Cardiac septum (tissue), 1 donor: ENCODE measurements at places on chromosomes 3 and 15. TPM values are rescaled to one million over a fixed set of nuclear protein-coding genes. Genes with fewer than 3 reads are reported as not detected.
A peak's percentile ranks its signal among the peaks of the same experiment; 100 is the strongest.

GRCh38 chr3:171620825-171621434 is 160.7 kb upstream of the TNIK start:
- DNase-seq: no peak

- peak; percentile 86 for DNase-seq
Measured at GRCh38 chr15:31326875-31327668, 437 bp downstream of the KLF13 start.

- peak; percentile 36 for DNase-seq
Measured at GRCh38 chr15:73959012-73959581, 32.8 kb downstream of the LOXL1 start.

- no peak for DNase-seq
Measured at GRCh38 chr3:52866427-52866826, 30.9 kb downstream of the STIMATE start.

DNA sequence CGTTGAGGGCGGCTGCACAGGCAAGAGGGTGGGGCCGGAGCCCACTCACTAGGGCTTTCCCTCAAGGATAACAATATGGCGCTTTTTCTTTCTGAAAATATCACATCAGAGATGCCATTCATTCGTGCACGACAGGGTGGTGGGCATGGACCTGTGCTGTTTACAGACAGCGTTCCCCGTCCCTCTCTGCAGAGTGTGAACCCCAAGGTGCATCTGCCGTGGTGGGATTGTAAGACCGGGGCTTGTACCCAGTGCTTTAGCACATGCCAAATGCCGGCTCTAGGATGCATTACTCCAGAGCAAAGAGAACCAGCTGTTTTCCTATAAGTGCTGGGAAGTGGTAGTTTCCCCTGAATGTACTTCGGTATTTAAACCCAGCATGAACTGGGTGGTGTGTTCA is 37.0 kb downstream of the CHDH start:
- peak; percentile 44 for DNase-seq

DNA sequence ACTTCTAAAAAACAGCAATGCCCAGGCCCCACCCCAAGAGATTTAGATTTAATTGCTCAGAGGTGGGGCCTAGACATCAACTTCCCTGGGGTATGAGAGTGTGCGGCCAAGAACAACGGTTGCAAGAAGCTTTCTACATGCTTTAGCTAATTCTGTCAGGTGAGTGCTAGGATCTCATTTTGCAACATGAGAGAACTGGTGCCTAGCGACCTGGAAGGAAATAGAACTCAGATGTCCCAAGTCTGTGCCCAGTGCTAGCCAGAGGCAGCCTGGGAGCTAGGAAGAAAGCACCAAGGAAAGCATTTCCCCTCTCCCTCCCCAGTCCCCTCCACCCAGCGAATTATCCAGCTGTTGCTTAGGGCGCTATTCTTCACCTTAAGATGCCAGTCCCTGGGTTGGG is 22.9 kb upstream of the HRH1 start:
- DNase-seq: no peak

- DNase-seq: no peak
Measured at GRCh38 chr3:113276751-113277080, 65.4 kb downstream of the BOC start.

DNA sequence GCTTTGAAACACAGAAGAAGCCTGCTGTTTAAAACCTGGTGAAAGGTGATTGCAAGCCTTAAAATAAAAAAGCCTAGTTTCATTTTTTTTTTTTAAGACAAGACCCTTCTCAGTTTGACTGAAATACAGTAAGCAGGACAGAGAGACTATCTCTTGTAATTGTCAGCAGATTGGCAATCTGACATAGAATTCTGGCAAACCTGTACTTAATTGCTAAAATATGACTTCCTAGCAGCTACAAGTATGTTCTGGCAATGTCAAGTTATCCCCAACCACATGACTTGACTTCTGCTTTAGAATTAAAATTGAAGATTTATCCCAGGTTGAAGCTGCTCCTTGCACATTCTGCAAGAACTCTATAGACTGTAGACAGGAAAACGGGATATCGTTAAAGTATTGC is 232.8 kb upstream of the NR2F2 start:
- DNase-seq: no peak

DNA sequence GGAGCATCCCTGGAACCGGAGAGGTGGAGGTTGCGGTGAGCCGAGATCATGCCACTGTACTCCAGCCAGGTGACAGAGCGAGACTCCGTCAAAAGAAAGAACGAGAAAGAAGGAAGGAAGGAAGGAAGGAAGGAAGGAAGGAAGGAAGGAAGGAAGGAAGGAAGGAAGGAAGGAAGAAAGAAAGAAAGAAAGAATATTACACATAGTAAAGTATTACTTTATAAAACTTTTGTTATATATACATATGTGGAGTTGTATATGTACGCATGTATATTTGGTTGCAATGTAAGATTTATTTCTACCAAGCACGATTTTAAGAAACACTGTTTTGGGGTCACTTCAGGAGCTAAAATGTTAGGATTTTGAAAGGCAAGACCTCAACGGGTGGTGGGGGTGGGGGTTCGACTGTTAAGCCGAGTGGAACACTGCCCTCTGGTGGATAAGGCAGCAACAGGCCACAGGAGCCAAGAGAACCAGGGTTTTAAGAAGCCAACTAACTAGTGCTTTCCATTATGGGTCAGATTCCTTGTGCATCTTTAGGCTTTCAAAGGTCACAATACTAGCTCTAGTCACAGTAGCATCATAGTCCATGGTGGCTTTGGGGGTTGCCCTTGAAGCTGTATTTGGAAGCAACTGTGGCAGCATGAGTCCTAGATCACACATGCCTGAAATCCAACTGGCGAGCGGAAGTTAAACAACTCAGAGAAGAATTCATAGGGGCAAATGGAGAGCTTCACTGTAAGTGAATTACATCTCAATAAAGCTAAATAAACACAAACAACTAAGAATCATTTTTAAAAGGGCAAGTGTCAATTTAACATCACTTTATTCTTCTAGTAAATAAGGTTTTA is 22.5 kb downstream of the GLB1 start:
- no peak for DNase-seq

- no peak for DNase-seq
Measured at GRCh38 chr15:38091078-38091645, 156.7 kb downstream of the TMCO5A start.

DNA sequence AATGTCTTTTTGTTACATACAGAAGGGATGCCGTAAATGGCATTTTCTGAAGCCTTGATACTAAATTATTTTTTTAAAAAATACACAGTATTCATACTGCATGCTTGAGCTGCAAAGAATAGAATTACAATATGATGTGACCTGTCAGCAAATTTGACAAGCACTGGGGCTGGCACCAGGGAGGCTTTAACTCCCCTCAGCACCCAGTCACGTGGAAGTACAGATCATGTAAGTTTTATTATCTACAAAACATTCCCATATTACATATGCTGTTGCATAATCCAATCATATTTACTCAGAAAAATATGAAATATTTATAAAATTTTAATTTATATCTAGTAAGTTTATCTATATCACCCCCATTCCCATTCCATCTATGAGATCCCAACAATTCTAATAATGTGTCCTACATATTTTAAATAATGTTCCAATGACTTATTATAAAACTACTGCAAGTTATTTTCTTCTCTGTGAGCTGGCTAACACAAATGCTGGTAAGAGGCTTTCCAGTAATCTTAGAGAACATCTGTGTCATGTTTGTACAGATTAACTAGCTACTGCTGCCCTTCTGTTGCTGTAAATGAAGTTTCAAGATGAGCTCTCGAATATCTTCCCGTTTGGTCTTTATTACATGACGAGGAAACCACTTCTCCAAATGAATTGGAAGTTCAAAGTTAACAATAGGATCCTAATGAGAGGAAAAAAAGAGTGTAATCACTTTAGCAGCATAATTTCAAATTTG is 5.2 kb upstream of the IMPG2 start:
- DNase-seq: no peak

DNA sequence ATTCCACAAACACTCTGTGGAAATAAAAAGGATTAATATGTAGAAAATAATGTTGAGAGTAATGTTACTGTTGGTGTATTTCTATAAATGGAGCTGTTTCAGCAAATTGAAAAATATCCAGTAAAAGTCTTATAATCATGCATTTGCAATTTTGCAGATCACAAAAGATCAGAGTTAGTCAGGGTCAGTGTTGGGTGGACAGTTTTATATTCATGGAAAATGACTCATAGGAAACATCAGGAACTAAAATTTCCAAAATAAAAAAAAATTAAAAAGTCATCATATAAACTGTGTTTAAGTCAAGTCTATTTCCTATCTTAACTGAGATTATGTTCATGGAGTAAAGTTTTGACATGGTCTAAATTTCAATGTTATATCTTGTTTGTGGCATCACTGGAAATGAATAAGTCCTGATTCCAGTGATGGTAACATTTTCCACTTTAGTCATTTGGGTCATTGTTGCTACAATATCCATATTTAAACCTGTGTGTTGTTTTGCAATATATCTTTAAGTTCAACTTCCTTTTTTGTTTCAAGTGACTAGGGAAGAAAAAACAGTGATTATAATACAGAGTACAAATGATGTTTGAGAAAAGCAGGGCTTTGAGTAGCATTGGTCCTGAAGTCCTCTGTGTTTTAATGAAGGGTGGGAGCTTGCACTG is 37.8 kb downstream of the MITF start:
- no peak for DNase-seq

- no peak for DNase-seq
Measured at GRCh38 chr3:101193957-101194356, 126.4 kb downstream of the IMPG2 start.

GRCh38 chr3:182226995-182227394 is 515.3 kb downstream of the SOX2 start:
- DNase-seq: no peak

GRCh38 chr15:57534281-57534680 is 57.4 kb upstream of the MYZAP start:
- DNase-seq: no peak

DNA sequence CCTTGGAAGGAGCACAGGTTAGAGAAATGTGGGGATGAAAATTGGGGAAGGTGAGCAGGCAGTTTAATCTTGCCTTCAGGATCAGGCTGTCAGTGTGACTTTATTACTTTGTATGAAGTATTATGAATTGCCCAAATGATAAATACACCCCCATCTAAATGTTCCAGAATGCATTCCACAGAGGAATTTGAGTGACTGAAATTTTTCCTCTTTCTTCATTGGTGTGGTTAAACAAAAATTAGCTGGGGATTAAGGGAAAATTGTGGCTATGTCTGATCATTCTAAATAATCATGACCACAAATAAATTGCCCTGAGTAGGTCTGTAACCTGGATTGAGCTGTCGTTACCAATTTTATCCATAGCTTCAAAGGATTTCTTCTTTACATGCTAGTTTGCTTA is 33.5 kb downstream of the FAM98B start:
- DNase-seq: no peak

The CHDH gene
- total RNA-seq: 0.92 TPM

The TRH gene
- not detected for total RNA-seq

The PRICKLE2 gene
- 12.4 TPM for total RNA-seq

The SPESP1 gene
- 1.8 TPM for total RNA-seq

The CHRNA3 gene
- total RNA-seq: 0.65 TPM
